ENCODE measurements at places on chromosomes 6 and 20.

GRCh38 chr20:23889775-23890187, 10.2 kb upstream of the CST5 start:
- peak; percentile 74 for DNase-seq

- no peak for DNase-seq
Observed at GRCh38 chr6:157853018-157853805, 30.2 kb downstream of the SNX9 start.

GRCh38 chr6:46299253-46299652, 128.5 kb upstream of the ENPP5 start:
- DNase-seq: no peak

GRCh38 chr6:116419069-116419786, 41.9 kb upstream of the CALHM6 start:
- no peak for DNase-seq

- DNase-seq: no peak
Observed at GRCh38 chr6:31686483-31686882, 5.6 kb upstream of the LY6G5C start.

DNA sequence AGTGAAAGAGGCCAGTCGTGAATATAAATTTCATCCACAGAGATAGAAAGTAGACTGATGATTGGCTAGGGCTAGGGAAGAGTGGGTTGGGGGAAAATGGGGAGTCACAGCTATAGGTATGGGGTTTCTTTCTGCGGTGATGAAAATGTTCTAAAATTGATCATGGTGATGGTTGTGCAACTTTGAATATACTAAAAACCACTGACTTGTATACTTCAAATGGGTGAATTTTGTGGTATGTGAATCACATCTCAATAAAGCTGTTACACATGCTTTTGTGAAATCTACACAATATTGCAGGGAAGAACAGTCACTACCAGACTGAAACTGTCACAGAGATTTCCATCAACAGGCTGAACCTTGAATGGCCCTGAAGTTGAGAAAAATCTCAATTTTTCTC, 61.5 kb downstream of the LYRM4 start:
- no peak for DNase-seq

GRCh38 chr6:33107641-33108040, 31.9 kb downstream of the HLA-DPB1 start:
- no peak for DNase-seq

DNA sequence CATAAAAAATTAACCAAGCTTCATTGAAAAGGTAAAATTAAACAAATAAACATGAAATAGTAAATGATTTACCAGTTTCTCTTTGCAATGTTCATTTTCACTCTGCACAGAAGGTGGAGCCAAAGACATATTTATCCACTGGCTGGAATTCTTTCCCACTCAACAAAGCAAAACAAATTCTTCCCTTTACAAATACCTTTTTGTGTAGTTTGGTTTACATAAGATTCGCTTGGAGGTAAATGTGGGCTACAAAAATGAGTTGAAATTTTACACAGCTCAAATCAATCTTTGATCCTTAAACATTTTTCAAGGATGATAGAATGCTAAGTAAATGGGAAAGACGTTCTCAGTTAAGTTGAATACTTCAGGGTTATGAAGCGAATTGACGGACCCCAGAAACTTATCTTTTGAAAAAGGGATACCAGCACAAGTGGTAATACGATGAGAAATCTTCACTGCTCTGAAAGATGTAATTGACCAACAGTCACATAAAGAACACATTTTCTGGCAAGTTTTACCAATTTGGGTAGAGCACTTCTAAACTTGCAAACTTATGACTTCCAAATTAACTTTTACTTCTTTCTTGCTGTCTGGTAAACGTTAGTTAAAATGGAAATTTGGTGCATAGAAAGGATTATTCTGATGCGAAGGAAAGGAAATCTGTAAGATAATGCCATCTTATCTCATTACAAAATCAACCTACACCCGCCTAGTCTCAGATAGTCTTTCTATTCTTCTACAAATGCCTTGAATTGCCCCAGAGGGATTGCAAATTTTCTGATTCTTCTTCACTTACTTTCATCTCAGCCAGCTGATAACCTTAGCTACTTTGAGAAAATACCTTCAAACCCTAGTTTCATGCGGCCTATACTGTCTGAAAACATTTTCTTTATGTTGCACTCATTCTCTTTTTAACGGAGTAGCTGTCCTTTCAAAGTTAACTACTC, 4.7 kb upstream of the GJA1 start:
- peak; percentile 40 for DNase-seq

DNA sequence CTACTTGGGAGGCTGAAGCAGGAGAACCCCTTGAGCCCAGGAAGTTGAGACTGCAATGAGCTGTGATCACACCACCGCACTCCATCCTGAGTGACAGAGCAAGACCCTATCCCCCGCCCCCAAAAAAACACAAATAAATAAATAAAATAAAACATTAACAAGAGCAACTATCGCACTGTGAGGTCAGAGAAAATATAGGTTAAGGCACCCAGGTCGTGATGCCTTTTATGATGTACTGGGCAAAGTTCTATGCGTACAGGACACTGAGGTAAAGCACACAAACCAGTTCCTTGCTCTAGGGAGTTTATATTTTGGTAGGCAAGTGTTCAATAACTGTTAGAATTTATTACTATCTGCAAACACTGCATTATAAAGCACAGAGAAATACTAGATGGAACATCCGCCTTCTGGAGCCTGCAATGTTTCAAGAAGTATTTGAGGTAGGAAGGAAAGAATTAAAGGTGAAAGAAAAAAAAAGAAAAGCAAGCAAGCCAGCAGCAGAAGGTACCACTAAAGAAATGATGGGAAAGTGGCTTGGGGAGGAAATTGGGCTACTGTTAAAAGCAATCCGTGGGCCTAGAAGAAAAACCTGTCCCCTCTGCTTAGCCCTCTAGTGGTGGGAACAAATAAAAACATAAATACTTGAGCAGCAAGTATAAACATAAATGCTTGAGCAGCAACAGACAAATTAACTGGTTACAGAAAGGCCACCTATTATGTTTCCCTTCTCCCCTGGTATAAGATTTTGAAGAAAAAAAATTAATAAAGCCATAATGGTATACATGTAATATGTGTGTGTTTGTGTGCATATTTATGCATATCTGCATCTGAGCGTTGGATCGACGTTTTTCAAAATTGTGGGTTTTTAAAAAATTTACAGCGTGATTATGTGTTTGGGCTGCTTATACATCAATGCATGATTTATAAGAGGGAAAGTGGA, 128.0 kb downstream of the PHACTR1 start:
- DNase-seq: peak; percentile 63

DNA sequence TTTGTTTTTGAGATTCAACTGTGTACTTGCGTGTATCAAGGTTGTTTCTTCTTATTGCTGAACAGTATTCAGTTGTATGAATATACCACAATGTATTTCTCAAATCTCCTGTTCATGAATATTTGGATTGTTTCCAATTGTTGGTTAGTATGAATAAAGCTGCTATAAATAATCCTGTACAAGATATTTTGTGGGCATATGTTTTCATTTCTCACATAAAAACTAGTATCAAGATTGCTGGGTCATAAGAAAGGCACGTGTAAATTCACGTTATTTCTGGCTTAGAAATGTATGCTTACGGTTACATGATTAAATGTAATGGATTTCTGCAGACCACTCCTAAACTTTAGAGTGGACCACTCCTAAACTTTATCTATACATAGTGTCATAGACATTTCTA, 96.6 kb downstream of the BTBD3 start:
- DNase-seq: no peak

DNA sequence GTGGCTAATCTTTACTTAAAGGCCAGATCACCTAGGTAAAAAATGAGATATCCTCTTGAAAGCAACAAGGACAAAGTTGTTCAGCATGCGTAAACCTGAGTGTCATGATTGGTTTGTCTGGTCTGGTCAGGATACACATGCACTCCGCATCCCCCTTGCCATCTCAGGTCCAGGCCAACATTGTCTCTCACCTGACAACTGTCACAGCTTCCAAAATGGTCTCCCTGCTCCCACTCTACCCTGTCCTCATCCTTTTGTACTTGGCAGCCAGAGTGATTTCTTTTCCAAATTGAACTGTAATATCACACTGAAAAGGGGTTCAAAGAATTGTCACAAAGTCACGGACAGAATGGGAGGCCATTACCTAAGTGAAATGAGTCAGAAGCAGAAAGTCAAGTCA, 21.1 kb upstream of the APCDD1L start:
- DNase-seq: no peak

GRCh38 chr6:165805067-165805555, 142.1 kb upstream of the PDE10A start:
- no peak for DNase-seq

GRCh38 chr6:166952121-166952520, 4.2 kb downstream of the RNASET2 start:
- DNase-seq: no peak

GRCh38 chr6:89386917-89387491, 25.1 kb downstream of the RRAGD start:
- DNase-seq: no peak

GRCh38 chr6:451847-452246, 60.3 kb downstream of the IRF4 start:
- DNase-seq: no peak

GRCh38 chr20:63660622-63661021, 2.5 kb downstream of the RTEL1 start:
- DNase-seq: no peak

All from AG20443 (cell line).